ENCODE measurements at places on chromosomes 3 and 15.

DNA sequence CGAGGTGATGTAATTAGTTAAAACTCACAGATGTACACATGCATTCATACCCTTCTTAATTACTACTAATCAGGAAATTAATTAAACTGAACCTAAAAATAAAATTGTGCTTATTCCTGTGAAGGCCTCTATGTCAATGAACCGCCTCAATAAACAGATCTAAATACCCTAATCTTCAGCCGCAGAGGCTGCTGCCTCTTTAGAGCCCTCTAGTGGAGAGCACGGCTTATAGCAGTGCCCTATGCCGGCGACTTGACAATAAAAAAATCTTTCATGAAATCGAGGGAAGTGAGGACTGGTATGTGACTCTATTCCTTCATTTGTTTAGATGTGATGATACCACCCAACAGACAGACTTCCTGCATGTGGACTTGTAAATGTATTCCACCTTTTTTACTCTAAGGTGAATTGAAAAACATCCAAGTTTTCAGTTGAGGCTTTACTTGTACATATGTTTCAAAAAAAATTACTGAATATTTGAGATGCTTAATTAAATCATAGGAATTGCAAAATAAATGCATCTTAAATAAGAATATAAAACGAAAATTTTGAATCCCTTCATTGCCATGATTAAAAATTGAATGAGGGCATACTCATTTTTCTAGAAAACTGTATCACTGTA is 8.3 kb upstream of the EPHA3 start:
- no peak for DNase-seq

DNA sequence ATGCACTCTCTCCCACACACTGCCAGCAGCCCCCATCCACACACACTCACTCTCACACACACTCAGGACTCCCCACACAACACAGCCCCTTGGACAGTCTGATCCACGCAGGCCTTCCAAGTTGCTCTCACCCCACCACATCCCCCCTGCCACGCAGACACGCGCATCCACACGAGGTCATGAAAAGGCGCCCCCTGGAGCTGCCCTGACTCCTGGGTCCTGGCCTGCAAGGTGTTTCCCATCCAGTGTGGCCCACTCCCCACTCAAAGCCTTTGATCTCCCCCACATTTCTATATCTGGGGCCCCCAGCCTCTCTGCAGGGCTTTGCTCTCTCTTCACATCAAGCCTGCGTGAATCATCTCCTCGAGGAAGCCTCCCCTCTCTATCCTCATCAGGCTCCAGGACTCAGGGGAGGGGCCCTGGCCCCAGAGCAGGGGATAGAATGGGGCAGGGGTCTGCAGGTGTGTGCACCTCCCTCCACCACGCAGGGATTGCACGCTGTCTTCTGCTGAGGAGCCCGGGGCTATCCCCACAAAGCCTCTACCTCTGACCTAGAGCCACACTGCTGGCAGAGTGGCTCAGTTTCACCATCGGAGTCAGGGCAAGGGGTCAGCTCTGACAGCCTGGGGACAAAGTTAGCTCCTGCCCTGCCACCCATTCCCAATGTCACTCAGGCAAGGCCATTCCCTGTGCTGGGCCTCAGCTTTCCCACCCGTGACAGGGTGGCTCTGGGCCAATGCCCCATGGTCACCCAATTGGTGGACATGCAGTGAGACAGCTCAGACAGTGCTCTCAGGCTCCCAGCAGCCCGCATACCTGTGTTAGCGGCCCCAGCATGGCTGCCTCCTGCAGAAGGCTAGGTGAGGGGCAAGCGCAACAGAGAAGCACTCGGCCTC is 6.4 kb downstream of the MYL3 start:
- no peak for DNase-seq

DNA sequence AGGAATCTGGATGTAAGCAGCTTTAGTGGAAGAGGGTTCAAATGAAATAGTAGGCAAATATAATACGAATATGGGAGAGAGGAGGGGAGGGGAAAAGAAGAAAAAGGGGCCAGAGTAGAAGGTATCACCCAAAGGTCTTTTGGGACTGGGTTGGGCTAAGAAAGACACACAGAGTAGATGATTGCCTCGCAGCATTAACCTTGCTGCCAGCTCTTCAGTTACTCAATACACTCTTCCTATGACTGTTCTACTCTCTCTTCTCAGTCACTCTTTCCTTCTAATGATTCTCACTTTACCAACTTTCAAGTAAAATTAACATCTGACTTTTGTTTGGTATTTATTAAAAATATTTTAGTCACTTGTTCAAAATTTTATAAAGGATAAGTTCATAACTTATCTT is 52.8 kb downstream of the CLASP2 start:
- DNase-seq, result no peak

DNA sequence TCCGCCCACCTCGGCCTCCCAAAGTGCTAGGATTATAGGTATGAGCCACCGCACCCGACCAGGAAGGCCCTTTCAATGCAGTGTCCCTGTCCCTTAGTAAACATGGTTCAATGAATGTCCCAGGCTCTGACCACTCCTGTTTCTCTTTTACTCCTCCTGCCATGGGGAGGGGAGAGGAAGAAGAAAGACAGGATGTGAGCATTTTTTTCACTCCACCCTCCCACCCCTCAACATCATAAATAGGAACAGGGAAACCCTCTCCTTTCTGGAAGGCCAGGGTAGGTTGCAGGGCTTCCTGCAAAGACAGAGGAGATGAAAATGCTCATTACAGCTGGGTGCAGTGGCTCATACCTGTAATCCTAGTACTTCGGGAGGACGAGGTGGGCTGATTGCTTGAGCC is 7.5 kb upstream of the TATDN2 start:
- no peak for DNase-seq

DNA sequence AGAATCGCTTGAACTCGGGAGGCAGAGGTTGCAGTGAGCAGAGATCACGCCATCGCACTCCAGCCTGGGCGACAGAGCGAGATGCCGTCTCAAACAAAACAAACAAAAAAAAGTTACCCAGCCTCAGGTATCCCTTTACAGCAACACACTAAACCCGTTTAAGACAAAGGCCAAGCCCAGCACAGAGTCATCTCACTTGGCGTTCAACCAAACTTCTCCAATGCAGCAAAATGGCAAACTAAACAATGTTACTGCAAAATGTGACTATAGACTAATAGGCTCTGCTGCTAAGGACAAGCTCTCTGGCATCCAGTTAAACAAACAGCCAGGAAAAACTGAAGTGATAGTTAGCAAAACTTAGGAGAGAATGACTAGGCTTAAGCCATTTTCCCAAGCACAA is 6.4 kb upstream of the FAM219B start:
- DNase-seq, result no peak

- no peak for DNase-seq
Observed at GRCh38 chr3:179401561-179401960, 49.7 kb downstream of the GNB4 start.

- no peak for DNase-seq
Observed at GRCh38 chr3:66385066-66385465, 115.8 kb downstream of the LRIG1 start.

GRCh38 chr15:70164156-70164900 is 66.6 kb upstream of the TLE3 start:
- no peak for DNase-seq

DNA sequence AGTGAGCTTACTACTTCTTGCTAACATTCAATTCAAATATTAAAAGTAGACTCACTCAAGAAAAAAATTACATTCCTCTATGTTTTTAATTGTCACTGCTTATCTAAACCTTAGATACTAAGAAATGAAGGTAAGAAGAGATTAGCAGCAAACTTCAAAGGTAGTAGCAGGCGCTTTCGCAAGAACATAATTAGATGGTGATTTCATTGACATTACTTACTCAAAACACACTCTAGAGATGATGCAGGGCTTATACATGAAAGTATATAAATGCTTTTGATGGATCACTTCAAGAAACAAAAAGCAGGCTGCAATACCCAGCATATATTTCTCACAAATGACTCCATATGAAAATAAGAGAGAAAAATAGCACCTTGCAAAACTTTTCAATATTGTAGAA is 86.8 kb downstream of the FSIP1 start:
- DNase-seq, result no peak

- no peak for DNase-seq
Observed at GRCh38 chr3:168088106-168088720, 7.5 kb downstream of the GOLIM4 start.

DNA sequence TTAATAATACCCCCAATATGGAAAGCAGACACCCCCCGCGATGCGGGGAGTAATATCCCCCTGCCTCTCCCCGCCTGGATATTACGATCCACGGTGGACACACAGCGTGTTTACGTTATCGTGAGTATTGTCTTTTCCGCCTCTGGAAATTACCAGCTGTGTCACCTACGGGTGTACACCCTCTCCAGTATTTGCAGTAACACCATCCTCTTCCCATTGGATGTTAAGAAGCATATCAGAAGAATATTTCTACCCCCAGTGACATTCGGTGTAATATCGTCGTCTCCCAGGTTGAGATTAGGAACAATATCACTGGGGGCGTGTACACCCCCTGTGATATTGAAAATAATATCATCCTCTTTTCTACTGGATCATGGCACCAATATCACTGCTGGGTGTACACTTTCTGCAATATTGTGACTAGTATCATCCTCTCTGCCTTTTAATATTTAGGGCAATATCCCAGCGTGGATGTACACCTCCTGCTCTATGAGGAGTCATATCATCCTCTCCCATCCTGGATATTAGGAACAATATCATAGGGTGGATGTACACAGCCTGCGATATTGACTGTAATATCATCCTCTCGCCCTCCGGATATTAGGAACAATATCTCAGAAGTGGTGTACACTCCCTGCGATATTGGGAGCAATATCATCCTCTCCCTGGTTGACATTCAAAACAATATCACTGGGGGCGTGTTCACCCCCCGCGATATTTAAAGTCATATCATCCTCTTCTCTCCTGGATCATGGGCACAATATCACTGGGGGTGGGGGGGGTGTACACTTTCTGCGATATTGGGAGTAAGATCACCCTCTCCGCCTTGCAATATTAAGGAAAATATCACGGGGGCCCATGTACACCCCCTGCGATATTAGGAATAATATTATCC is 20.3 kb upstream of the BMF start:
- DNase-seq, result no peak

DNA sequence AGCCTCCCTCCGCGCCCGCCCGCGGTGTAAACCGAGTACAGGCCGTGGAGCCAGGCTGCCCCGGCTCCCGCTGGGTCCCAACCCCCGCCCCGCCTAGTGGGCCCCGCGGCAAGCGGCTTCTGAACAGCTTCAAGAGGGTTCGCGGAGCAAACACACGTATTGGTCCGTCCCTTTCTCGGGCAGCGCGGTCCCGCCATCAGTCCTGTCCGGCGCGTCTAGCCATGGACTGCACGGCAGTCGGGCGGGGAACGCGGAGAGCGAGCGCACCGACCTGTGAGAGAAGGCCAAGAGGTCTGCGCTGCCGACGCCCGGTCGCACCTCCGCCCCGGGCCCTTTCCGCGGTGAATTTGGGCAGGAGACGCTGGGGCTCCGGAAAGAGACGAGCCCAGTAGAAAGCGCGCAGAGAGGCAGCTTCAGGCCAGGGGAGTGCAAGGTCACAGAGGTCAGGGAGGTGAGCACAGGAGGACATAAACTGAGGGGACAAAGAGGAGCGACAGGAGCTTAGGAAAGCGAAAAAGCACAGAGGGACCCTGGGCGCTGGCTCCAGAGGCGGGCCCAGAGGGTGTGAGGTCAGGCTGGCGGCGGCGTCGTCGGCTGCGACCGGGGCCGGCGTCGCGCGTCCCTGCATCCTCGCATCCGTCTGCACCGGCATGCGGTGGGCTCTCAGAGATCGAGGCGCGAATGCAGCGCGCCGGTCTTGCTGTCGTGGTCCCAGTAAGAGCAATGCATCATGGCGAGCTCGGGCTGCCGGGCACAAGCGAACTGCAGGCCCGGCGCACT is 1.8 kb downstream of the FOXL2 start:
- DNase-seq, result no peak

DNA sequence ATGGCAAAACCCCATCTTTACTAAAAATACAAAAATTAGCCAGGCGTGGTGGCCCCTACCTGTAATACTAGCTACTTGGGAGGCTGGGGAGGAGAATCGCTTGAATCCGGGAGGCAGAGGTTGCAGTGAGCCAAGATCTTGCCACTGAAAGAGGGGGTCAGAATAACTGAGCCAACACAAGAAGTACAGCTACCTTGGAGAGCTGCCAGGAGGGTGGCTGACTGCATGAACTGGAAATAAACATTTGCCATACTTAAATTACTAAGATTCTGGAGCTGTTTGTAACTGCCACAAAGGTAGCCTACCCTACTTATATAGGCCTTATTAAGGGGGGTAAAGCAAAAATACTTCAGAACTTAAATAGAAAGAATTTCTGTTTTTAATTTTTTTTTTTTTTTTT is 15.4 kb upstream of the PIK3CB start:
- DNase-seq, result no peak

- no peak for DNase-seq
Observed at GRCh38 chr3:109387201-109387600, 49.9 kb upstream of the DPPA4 start.

All from stimulated activated CD8-positive, alpha-beta memory T cell treated with anti-CD3 and anti-CD28 coated beads, Interleukin-7, amount 100 ng/mL, for 4 hours (primary cell).